PC-9 (cell line): ENCODE measurements at places on chromosomes 11 and 22. TPM values are rescaled to one million over a fixed set of nuclear protein-coding genes. Genes with fewer than 3 reads are reported as not detected.

DNA sequence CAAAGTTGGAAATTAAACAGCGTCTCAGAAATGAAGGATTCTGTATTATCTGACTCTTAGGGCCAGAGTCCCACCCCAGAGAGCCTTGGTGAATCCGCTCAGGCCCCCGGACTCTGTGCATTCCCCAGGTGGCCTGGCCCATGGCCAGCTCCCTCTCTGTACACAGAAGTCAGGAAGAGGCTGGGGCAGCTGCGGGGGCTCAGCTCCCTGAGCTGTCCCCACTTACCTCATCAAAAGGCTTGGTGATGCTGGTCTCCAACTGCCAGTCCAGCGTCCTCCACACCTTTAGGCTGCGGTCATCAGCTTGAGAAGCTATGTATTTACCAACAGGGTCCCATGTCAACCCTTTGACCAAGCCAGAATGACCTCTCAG lies 35.0 kb downstream of the HIRA start:
- H3K4me3 ChIP-seq = no peak overlapping the region
- H3K27me3 ChIP-seq = no peaks in the 10 kb centered on the region
- H3K4me1 ChIP-seq = no peaks in the 10 kb centered on the region
- no peak for DNase-seq

DNA sequence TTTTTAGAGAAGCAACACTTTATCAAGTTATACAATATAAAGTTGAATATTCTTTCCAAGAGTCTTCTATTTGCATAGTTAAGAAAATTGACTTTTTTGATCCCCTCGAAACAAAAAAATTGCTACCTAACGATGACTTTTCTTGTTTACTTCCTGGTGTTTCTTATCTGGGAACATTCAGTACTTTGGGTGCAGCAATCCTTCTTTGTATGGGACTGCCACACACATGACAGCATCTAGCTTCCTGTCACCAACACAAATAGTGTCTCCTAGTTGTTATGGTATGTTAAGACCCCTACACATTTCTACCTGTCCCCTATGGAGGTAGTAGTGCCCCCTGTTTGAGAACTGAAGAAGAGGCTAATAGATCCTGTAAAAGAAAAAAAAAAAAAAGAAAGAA lies 841.7 kb upstream of the FAT3 start:
- H3K27ac ChIP-seq = no peak overlapping the region
- H3K4me3 ChIP-seq = no peak overlapping the region
- no peaks in the 10 kb centered on the region for H3K36me3 ChIP-seq
- H3K4me1 ChIP-seq = no peaks in the 10 kb centered on the region
- no peak for DNase-seq

Gene CHRM1
- total RNA-seq = not detected in 2 replicates

DNA sequence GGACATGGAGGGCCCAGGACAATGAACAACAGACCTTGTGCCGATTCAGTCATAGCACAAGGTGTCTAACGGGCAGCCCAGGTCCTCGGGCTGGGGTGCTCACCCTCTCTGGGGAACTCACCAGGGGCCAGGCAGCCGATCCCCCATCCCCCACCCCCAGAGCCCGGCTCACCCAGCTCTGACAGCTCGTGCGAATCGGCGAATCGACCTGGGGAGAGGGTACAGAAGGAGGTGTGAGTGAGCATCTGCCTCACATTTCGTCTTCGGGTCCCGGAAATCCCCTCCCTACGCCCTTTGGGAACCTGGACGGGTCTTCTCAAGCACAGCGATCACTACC lies 423 bp downstream of the PEX16 start:
- no peak for DNase-seq
- no peaks in the 10 kb centered on the region for H3K27me3 ChIP-seq
- peaks cover 9% of the 10 kb centered on the region; the same call in 1 of the 2 replicates for H3K4me1 ChIP-seq

DNA sequence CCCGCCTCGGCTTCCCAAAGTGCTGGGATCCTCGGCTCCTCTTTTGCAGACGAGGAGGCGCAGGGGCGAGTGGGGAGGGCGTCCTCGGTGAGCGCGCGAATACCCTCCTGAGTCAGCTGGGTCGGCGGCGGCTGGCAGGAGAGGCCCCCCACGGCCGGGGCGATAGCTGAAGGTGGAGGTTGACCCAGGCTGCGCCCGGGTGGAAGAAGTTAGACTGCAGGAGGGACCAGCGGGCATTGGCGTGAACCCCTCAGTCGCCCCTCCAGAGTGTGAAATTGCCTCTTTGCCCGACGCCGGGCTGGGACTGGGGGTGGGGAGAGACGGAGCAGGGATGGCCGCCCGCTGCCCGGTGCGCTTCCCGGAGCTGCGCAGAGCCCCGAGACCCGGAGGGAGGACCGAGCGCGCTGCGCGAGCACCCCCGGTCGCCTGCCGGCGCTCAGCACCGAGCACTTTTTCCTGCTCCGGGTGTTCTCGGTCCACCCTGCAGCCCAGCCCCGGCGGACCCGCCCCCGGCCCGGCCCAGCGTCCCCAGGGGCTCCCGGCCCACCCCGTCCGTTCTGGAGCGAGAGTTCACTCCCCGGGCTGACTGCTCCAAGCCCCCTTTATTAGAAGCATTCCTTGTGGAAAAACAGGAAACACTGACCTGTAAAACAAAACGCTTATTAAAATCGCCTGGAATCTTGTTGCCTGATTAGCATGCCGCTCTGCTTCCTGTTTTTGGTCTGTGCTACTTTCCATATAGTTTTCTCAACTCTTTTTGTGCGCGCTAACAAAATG lies 13.7 kb upstream of the CPT1A start:
- no peak overlapping the region for H3K4me3 ChIP-seq
- H3K4me1 ChIP-seq = peaks cover 18% of the 10 kb centered on the region
- H3K27me3 ChIP-seq = 0 out of 2 replicates have a peak, but pooled peaks cover 4% of the 10 kb centered on the region
- no peak for DNase-seq
- H3K36me3 ChIP-seq = no peaks in the 10 kb centered on the region

DNA sequence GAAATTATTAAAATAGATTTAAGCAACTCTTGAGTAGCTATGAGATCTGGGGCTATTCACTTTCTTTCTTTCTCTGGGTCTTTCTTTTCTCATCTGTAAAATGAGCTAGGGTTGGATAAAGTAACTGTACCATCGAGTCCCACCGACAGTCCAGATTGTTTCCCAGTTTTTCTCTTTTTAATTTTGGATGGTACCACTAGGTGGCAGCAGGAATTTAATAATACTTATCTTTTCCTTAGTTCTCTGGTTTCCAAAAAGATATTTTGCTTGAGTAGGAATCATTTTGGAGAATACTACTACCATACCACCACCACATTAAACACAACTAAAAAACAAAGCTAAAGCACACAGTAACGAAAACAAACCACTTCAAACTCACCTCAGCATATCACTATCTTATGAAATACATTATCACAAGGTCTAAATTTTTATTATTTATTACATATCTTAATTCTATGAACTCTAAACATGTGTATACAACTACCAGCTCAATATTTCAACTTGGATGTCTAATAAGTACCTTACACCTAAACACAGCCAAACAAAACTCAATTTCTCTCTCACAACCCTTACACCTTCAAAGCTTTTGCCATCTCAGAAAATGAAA lies 584.0 kb downstream of the KCNA4 start:
- H3K27ac ChIP-seq = no peak overlapping the region
- H3K27me3 ChIP-seq = no peaks in the 10 kb centered on the region
- H3K4me1 ChIP-seq = no peaks in the 10 kb centered on the region
- H3K4me3 ChIP-seq = no peak overlapping the region

Gene GGTLC2
- total RNA-seq = not detected in 2 replicates

GRCh38 chr11:122616718-122617117 lies 38.8 kb upstream of the UBASH3B start:
- H3K4me1 ChIP-seq = peaks cover 17% of the 10 kb centered on the region
- no peak overlapping the region for H3K4me3 ChIP-seq
- no peak for DNase-seq

Gene RFPL3
- total RNA-seq = not detected in 2 replicates

- no peaks in the 10 kb centered on the region for H3K27me3 ChIP-seq
- H3K4me3 ChIP-seq = no peak overlapping the region
- DNase-seq = no peak
- no peaks in the 10 kb centered on the region for H3K4me1 ChIP-seq
Measured at GRCh38 chr11:91527380-91528030, 697.1 kb upstream of the FAT3 start.

Gene SMIM35
- not detected in 2 replicates for total RNA-seq

GRCh38 chr11:3037040-3037944 lies 19.9 kb downstream of the CARS1 start:
- H3K4me1 ChIP-seq = no peaks in the 10 kb centered on the region

Gene SCGB1A1
- total RNA-seq = not detected in 2 replicates

Gene BTG4
- not detected in 2 replicates for total RNA-seq

Gene SCUBE1
- not detected in 2 replicates for total RNA-seq

Gene CHRM4
- 0.31 TPM in 1 of 2 replicates, not detected in the other for total RNA-seq

DNA sequence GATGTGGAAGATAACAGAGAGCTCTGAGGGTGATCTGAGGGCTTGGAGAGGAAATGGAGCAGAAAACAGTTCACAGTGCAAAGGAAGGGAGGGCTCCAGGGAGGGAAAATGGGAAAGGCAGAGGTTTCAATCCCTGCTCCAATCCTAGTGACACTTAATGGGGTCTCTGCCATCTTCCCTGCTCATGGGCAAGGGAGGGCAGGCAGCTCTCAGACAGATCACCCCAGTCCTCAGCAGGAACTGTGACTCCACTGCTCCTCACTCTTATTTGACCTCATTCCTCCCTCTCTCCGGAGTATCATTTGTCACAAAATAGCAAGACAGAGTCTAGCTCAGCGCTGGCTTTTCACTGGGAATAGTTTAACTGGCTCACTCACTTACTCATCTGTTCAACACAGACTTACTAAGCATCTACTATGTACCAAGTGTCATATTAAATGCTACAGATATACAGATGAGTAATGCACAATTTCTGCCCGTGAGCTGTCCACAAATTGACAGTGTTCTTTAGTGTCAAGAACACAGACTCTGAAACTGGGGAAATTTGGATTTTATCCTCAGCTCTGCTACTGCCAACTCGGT lies 817.4 kb downstream of the OPCML start:
- peaks cover 24% of the 10 kb centered on the region; the same call in 1 of the 2 replicates for H3K27me3 ChIP-seq
- no peaks in the 10 kb centered on the region for H3K4me1 ChIP-seq
- no peaks in the 10 kb centered on the region for H3K36me3 ChIP-seq

GRCh38 chr11:44920451-44920850 lies 30.2 kb downstream of the TP53I11 start:
- H3K27me3 ChIP-seq = peaks cover 85% of the 10 kb centered on the region
- no peak for DNase-seq
- H3K36me3 ChIP-seq = no peaks in the 10 kb centered on the region

Gene C11orf91
- 0.90 TPM in 1 of 2 replicates, not detected in the other for total RNA-seq

DNA sequence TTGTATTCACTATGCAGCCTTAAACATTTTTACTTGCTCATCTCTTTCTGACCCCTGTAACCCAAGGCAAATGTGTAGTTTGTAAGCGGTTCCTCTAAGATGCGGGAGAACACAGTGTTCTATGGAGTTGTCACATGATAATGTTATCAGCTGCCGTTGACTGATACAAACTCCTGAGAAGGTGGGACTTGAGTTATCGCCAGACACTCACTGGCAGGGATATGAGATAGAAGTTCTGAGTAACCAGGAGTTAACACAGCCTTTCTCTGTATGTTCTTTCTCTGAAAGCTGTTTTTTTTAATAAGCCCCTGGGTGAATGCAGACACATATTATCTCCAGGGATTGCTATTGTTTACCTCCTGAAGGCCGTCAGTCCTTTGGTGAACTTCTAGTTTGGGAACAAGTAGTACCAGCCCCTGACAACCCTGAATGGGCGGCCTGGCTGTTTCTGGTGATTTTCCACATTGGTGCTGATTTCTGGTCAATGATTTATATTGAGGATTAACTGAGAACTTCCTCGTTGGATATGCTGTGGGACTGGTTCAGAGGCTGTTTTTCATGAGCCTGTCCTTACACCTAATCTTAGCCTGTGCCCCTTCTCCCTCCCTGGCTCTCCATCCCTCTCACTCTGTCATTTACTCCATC lies 155.3 kb upstream of the RASSF10 start:
- no peak overlapping the region for H3K4me3 ChIP-seq
- H3K36me3 ChIP-seq = no peaks in the 10 kb centered on the region; the same call in 1 of the 2 replicates
- H3K27me3 ChIP-seq = no peaks in the 10 kb centered on the region

Gene MS4A4E
- not detected in 2 replicates for total RNA-seq

- peak overlapping the region; percentile 88 for H3K4me3 ChIP-seq
- DNase-seq = peak; percentile 71
- peak overlapping the region; percentile 45 for H3K27ac ChIP-seq
Measured at GRCh38 chr22:43152357-43153071, 1.2 kb downstream of the TSPO start.
